ENCODE measurements at places on chromosomes 3 and 15. TPM values are rescaled to one million over a fixed set of nuclear protein-coding genes. Genes with fewer than 3 reads are reported as not detected.

The SOX14 gene
- not detected for total RNA-seq

The RAD51 gene
- 0.30 TPM for total RNA-seq

The ALPK3 gene
- total RNA-seq: 99.0 TPM

The UROC1 gene
- total RNA-seq: not detected

The SHC4 gene
- 5.3 TPM for total RNA-seq

The SPSB4 gene
- total RNA-seq: 1.8 TPM

The ALDH1A3 gene
- total RNA-seq: 14.7 TPM

The VWA5B2 gene
- total RNA-seq: not detected
